ENCODE measurements at places on chromosomes 11 and 22.

DNA sequence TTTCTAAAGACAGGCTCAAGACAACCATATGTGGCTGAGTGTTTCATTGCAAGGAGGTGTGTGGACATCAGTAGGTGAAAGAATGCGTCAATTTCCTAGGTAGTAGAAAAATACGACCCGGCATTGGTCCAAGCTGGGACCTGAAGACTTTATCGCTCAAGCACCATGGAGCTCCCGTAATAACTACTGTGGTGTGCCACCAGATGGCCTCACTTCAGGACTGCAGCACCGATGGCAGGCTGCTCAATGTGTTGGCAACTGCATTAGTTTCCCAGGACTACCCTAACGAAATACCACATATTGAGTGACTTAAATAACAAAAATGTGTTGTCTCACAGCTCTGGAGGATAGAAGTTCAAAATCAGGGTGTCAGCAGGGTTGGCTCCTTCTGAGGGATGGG lies 72.4 kb upstream of the FAT3 start:
- DNase-seq, result no peak

DNA sequence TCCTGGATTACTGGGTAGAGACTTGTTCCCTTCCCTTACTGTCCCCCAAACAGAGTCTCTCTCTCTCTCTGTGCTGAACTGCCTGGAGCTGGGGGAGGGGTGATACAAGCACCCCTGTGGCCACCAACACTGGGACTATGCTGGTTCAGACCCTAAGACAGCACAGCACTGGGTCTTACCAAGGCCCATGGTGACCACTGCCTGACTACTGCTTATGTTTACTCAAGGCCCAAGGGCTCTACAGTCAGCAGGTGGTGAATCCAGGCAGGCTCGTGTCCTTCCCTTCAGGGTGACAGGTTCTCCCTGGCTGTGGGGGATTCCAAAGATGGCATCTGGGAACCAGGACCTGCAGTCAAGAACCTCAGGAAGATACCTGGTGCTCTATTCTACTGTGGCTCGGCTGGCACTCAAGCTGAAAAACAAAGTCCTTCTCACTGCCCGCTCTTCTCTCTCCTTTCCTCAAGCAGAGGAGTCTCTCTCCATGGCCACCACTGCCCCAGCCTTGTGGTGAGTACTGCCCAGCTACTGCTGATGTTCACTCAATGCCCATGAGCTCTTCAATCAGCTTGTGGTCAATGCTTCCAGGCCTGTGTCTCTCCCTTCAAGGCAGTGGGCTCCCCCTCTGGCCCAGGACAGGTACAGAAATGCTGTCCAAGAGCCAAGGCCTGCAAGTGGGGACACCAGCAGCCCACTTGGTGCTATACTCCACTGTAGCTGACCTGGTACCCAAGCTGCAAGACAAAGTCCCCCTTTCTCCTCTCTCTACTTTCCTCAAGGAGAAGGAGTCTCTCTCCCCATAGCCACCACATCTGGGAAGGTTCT lies 41.8 kb upstream of the SHANK2 start:
- no peak for DNase-seq

DNA sequence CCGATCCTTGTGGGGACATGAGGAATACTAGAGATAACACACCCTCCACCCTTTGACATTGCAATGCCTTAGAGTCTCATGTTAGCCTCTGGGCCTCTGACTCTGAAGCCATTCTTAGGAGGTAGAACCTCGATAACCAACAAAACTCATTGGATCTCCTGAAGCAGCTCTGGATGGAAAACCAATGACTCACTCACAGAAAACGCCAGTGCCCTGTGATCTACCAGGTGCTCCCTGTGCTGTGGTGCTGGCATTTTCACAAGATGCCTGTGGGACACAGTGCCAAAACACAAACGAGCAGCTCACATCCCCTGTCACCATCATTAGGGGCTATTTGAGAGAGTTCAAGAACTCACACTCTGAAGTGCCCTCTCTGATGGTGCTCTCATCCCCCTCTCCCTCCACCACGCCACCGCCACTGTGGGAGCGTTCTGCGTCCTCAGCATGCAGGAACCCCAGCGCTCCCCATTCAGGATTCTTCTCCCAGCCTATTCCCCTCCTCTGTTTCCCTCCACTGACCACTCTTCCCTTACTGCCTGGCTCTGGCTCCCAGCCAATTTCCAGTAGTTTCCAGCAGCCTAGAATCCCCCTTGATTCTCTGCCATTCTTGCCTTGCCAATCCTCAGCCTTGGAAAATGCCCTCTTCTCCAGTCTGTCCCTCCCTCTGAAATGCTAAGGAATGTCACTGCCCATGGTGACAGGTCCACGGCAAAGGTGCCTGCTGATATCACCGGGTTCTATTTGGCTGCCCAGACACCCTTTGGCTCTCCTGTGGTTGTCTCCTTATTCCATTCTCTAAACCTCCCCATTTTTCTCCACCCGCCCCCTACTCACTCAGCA lies 4.7 kb upstream of the POLD4 start:
- DNase-seq, result no peak

DNA sequence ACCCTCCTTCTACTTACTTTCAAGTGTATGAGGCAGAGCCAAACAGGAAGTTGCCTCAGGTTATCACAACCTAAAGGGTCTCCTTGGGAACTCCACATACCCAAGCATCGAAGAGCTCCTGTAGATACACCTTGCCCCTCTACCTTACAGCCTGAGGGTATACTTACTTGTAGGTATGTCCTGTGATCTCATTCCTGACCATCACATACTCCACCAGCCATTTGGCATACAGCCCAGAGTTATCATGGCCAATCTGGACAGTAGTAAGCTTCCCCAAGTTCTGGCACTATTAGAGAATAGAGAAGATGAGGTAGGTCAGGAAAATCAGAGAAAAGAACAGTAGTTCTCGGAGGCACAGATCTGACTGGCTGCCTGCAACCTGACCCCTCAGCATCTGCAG lies 53.4 kb upstream of the SCUBE2 start:
- DNase-seq, result no peak

- no peak for DNase-seq
Measured at GRCh38 chr11:114296605-114297372, 590 bp downstream of the NNMT start.

- no peak for DNase-seq
Measured at GRCh38 chr11:8097468-8097867, 16.5 kb downstream of the TUB start.

DNA sequence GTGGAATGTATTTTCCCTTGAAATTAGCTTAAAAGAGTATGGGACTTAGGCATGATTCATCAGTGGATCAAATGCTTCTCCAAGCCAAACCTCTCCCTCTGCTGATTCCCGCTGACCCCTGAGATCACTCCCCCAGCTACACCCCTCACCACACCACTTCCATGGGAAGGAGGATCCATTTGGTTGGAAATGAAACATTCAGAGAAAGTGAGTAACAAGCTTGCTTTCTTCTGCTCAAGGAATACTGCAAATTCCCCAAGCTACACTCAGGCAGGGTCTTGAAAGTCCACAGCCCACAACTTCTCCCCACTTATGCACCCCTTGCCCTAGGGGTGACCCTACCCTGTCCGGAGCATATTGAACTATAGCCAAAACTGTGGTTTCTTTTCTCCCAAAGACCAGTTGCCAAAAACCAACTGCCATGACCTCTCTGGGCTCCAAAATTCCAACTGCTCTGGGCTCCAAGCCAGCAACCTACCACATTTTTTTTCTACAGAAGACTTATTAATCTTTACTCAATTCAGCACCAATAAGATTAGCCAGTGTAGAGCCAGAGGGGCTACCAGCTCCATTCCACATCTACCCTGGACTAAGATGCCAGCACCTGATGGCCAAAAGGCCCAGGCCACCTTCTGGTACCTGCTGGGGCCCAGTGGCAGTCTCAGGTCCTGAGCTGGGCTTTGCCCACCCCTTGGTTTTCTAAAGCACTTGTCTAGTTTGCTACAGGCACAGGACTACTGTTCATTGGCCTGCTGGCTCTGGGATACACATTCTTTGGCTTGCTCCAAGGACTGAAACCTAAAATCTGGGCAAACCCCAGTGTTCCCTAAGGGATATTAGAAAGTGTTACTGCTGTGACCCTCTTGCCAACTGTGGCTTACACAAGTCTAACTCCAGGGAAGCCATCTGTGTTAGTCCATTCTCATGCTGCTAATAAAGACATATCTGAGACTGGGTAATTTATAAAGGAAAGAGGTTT lies 101.1 kb downstream of the MICAL3 start:
- DNase-seq, result peak; percentile 50

- no peak for DNase-seq
Measured at GRCh38 chr22:32583921-32584335, 109.3 kb downstream of the FBXO7 start.

All from foreskin melanocyte (primary cell).